ENCODE measurements at places on chromosomes 6 and 20. TPM values are rescaled to one million over a fixed set of nuclear protein-coding genes. Genes with fewer than 3 reads are reported as not detected.

The PNLDC1 gene
- polyA plus RNA-seq, result not detected

The C6orf141 gene
- not detected for polyA plus RNA-seq

The DAAM2 gene
- not detected for polyA plus RNA-seq

The RHAG gene
- not detected for polyA plus RNA-seq

The SOX18 gene
- not detected for polyA plus RNA-seq

The RAET1L gene
- not detected for polyA plus RNA-seq

The FGD2 gene
- polyA plus RNA-seq, result not detected

The KIZ gene
- 46.0 TPM for polyA plus RNA-seq

The HCRTR2 gene
- not detected for polyA plus RNA-seq

The PRRT1 gene
- polyA plus RNA-seq, result 88.8 TPM

The SLC17A3 gene
- polyA plus RNA-seq, result not detected

The DEFB112 gene
- polyA plus RNA-seq, result not detected

The LHFPL5 gene
- not detected for polyA plus RNA-seq

The ASXL1 gene
- polyA plus RNA-seq, result 4.8 TPM

The HDGFL1 gene
- polyA plus RNA-seq, result not detected

The ENPP5 gene
- 295 TPM for polyA plus RNA-seq

The KHDC1 gene
- polyA plus RNA-seq, result 23.6 TPM

The MMUT gene
- polyA plus RNA-seq, result 37.8 TPM

The COL9A3 gene
- 1.8 TPM for polyA plus RNA-seq

The SLC17A4 gene
- polyA plus RNA-seq, result not detected

The MLIP gene
- 31.5 TPM for polyA plus RNA-seq

The UNC5CL gene
- polyA plus RNA-seq, result not detected

The TINAG gene
- polyA plus RNA-seq, result not detected

The ID1 gene
- polyA plus RNA-seq, result 0.75 TPM

The MEI4 gene
- 1.1 TPM for polyA plus RNA-seq

The RPN2 gene
- polyA plus RNA-seq, result 159 TPM

The ADGRG6 gene
- polyA plus RNA-seq, result not detected

The CRISP2 gene
- not detected for polyA plus RNA-seq

The DUSP15 gene
- not detected for polyA plus RNA-seq

The WFDC5 gene
- not detected for polyA plus RNA-seq

The RIPOR3 gene
- not detected for polyA plus RNA-seq

The PPP1R3D gene
- polyA plus RNA-seq, result 1.9 TPM
